Right cardiac atrium (tissue), 5 donors: ENCODE measurements at places on chromosomes 7 and 10. TPM values are rescaled to one million over a fixed set of nuclear protein-coding genes. Genes with fewer than 3 reads are reported as not detected.

GRCh38 chr10:110544958-110545537 lies 22.4 kb upstream of the SMC3 start:
- DNase-seq = no peak

DNA sequence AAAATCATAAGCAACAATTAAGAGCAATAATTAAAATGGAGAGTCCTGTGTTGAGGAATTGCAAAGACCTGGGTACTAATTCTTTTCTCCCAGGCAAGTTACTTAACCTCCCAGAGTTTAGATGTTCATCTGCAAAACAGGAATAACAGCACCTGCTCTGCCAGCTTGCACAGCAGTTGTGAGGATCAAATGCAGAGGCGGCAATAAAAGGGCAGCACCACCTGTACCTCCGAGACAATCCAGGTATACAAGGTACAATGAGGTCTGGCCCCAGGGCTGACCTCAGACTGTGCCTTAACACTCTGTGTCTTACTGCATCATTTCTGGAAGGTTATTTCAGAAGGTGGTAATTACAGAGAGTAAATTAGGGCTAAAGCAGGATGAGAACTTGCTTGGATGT lies 14.5 kb upstream of the FAM204A start:
- no peak for DNase-seq

DNA sequence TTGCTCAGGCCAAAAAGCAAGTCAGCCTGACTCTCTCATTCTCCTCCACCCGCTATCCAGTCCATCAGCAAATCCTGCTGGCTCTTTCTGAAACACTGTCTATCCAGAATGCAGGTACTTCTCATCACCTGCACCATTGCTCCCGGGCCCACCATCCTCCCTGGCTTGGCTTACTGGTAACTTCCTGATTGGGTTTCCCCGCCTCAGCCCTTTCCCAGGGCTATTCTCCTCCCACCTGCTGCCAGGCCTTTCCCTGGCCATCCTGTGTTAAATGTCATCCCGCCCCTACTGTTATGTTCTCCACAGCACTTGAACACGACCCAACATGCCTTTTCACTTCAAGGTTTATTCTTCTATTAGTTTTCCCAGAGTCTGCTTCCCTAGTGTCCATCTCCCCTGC lies 124.0 kb downstream of the CNNM2 start:
- DNase-seq = no peak

GRCh38 chr7:78924581-78924980 lies 528.9 kb downstream of the MAGI2 start:
- no peak for DNase-seq

DNA sequence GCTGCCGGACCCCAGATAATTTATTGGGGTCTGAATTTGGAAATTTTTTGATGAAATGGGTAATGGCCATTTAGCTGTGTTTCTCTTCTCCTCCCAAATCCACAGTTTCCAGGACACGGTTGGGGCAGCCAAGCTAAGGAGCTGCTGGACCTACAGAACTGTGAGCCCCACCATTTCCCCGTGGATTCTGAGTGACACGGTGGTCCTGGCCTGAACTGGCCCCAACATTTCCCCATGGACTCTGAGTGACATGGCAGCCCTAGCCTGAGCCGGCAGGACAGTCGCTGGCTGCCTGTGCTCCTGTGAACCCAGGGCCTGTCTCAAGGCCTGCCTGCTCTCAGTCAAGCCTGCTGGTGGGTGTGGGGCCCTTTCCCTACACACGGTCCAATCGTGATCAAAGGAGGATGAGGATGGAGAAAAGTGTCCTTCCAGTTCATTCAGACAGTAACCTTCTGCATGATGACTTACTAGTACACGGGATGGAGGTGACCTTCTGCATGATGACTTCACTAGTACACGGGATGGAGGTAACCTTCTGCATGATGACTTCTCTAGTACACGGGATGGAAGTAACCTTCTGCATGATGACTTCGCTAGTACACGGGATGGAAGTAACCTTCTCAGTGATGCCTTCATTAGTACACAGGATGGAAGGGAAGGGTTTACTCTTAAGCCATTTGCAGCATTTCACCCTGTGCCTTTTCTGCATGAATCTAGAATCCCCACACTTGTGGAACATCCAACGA lies 359.9 kb downstream of the GLRX3 start:
- no peak for DNase-seq

- no peak for DNase-seq
Measured at GRCh38 chr7:30681331-30681797, 892 bp downstream of the CRHR2 start.

The LAMB1 gene
- 44.6 TPM for total RNA-seq

GRCh38 chr7:44534501-44534900 lies 6.6 kb downstream of the NPC1L1 start:
- DNase-seq = no peak

The CRHR2 gene
- not detected for total RNA-seq

DNA sequence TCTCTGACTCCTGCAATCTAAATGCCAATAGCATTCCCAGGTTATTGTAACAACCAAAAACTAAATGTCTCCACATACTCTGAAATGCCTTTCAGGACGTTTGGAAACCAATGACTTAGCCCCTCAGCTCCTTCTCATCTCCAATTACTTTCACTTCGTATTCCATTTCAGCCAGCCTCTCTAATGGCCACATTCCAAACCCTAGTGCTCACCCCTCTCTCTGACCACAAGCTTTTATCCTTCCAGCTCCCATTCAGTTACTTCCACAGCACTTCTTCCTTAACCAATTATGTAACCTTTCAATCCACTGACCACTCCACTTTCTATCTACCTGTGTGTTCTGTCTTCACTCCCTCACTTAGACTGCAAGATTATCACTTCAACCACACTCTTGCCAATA lies 4.3 kb downstream of the NOC3L start:
- no peak for DNase-seq

The WDR86 gene
- total RNA-seq = 0.17 TPM

The MOGAT3 gene
- not detected for total RNA-seq

DNA sequence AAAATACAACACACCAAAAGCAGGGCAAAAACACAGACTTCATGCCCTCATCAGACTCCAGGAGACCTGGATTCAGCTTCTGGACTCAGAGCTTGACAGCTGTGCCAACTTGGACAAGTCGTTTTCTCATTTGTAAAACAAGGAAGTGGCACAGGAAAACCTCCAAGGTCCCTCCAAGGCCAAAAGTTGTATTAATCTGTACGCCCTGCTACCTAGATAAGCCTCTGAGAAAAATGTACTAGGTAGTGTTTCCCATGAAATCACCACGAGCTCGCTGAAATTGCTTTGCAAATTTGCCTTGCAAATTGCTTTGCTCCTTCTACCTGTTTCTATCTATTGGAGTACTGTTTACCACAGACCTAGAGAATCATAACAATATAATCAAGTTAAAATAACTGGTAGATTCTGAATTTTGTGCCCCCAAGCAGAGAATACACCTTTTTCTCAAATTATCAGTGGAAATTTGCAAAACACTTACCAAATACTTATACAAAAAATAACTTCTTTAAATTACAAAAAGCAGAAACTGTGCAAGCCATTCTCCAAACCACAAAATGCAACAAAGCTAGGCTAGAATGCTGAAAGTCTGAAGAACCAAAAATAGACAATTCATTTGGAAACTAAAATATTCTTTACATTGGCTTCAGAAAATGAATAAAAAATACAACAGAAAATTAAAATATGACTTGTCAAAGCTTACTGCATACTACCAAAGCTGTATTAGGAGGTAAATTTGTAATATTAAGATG lies 158.1 kb upstream of the CHST15 start:
- DNase-seq = no peak

- DNase-seq = no peak
Measured at GRCh38 chr7:125074141-125074540, 144.5 kb upstream of the POT1 start.

The FAM237B gene
- total RNA-seq = not detected

GRCh38 chr7:71639382-71640085 lies 507.6 kb downstream of the GALNT17 start:
- DNase-seq = no peak

The OR2A7 gene
- total RNA-seq = 1.4 TPM

GRCh38 chr7:31995134-31995533 lies 75.1 kb downstream of the PDE1C start:
- no peak for DNase-seq

DNA sequence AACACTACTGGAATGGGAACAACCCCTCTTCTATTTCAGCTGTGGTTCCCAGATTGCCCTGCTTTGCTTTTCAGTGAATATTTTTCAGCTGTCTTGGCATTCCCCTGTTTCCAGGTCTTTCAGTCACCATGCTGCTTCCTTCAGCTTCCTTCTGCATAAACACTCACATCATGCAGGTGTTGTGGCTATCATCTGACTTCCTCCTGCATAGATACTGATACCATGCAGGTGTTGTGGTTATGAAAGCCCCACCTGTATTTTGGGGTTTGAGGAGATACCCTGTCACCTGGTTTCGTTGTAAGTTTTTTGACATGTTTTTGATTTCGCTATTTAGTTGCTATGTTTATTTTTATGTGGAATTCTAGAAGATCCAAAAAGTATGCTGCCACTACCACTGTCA lies 71.5 kb downstream of the SLC35B4 start:
- DNase-seq = no peak

GRCh38 chr10:29239569-29240472 lies 49.0 kb upstream of the LYZL1 start:
- DNase-seq = no peak
